Lung (tissue), 17 donors: ENCODE measurements at places on chromosomes 2 and 18. TPM values are rescaled to one million over a fixed set of nuclear protein-coding genes. Genes with fewer than 3 reads are reported as not detected.
A peak's percentile ranks its signal among the peaks of the same experiment; 100 is the strongest.

DNA sequence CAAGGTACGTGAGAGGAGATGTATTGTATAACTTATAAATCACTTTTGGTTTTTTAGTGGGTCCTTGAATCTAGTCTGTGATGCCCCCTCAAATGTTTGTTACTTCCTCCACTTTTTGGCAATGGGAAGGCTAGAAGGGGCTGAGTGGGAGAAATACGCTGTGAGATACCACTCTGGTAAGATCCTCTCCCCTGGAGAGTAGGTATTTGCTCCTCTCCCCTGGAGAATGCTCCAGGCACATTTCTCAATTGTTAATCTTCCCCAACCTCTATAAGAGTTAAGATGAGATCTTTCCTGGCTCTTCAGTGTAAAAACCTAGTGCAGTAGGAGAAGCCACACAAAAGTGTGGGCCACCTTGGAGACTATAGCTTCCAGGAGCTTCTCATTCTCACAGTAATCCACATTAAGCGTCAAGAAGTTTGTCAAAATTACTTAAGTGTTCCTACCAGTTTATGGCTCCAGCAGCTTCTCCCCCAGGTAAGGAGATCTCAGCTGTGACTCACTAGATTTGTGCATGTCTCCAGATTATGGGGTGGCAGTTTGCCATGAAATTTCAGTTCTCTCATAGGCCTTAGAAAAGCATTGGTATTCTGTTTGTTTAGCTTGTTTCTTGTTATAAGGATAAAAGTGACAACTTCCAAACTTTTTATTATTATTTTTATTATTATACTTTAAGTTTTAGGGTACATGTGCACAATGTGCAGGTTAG lies 182.6 kb downstream of the FSIP2 start:
- no peak for DNase-seq
- H3K27ac ChIP-seq, result no peak overlapping the region
- H3K4me1 ChIP-seq, result no peaks in the 10 kb centered on the region

The FSIP2 gene
- 0.58 TPM for total RNA-seq

The ACVR1C gene
- 0.82 TPM for total RNA-seq

- no peak for DNase-seq
- H3K27me3 ChIP-seq, result no peaks in the 10 kb centered on the region
- no peak overlapping the region for H3K27ac ChIP-seq
- H3K36me3 ChIP-seq, result no peaks in the 10 kb centered on the region
- no peaks in the 10 kb centered on the region for H3K4me1 ChIP-seq
These were observed 28.6 kb downstream of the ARID5A start for GRCh38 chr2:96565111-96565510.

The SPDYA gene
- 6.9 TPM for total RNA-seq

GRCh38 chr18:76130845-76131244 lies 364.2 kb downstream of the ZNF516 start:
- H3K27ac ChIP-seq, result no peak overlapping the region
- no peak overlapping the region for H3K4me3 ChIP-seq
- no peaks in the 10 kb centered on the region for H3K36me3 ChIP-seq

GRCh38 chr18:58887613-58887963 lies 22.9 kb downstream of the ZNF532 start:
- H3K27ac ChIP-seq, result peak overlapping the region; percentile 62
- H3K27me3 ChIP-seq, result no peaks in the 10 kb centered on the region
- H3K4me3 ChIP-seq, result no peak overlapping the region
- H3K4me1 ChIP-seq, result peaks cover 8% of the 10 kb centered on the region
- no peak for DNase-seq

- H3K4me1 ChIP-seq, result no peaks in the 10 kb centered on the region
- H3K27ac ChIP-seq, result no peak overlapping the region
- no peaks in the 10 kb centered on the region for H3K27me3 ChIP-seq
- no peak overlapping the region for H3K4me3 ChIP-seq
- no peaks in the 10 kb centered on the region for H3K36me3 ChIP-seq
These were observed 15.6 kb upstream of the FHOD3 start for GRCh38 chr18:36281936-36282335.

GRCh38 chr2:71042287-71042686 lies 26.2 kb upstream of the NAGK start:
- no peak overlapping the region for H3K4me3 ChIP-seq
- no peaks in the 10 kb centered on the region for H3K4me1 ChIP-seq
- no peaks in the 10 kb centered on the region for H3K36me3 ChIP-seq
- no peak overlapping the region for H3K27ac ChIP-seq

DNA sequence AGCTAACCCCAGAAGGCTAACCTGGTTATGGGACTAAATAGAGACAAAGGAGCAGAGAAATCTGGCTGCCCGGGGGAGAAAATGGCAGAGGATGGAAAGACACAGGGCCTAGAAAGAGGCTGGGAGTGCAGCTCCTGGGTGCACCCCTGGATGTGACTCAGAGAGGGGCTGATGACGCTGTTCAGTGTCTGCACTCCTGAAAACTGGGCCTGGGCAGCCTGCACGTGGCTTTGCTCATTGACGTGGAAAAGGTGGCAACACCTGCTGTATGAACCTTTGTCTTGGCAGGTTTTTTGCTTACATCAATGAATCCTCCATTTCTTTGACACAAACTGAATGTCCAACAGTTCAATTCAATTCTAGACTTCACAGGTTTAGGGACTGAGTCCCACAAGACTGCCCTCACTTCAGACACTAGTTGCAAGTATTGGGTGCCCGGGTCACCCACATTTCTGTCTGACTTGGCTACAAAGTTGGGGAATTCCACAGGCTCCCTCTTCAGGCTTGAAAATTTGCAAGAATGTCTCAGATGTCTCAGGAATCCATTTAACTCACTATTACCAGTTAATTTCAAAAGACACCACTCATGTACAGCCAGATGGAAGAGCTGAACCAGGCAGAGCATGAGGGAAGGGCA lies 47.3 kb upstream of the PUM2 start:
- no peaks in the 10 kb centered on the region for H3K4me1 ChIP-seq
- H3K4me3 ChIP-seq, result no peak overlapping the region
- H3K36me3 ChIP-seq, result no peaks in the 10 kb centered on the region

The EFR3B gene
- 5.6 TPM for total RNA-seq

DNA sequence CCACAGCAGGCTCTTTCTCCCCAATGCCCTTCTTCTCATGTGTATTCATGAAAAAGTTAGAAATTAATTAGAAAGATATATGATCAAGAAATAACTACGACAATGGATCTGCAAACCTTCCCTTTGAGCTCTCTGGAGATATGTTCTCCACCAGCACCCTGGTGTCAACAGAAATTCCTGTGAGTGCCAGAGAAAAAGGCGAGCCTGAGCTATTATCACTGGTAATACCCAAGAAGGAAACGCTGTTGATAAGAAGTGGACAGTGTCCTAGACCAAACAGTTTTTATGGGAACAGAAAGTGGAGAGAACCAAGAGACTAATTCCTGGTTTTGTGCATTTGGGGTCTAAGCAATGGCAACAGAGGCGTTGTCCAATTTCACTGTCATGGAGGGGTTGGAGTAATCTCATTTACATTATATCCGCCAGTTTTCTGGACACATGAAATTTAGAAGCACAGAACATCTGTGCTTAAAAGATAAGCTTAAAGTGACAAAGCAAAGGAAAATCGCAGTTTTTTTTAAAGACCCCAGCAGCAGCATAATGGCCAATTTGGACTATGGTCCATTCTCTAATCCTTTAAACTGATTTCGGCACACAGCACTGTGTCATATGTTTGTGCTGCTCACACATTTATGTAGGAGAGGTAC lies 47.2 kb upstream of the CDC42EP3 start:
- no peaks in the 10 kb centered on the region for H3K4me1 ChIP-seq
- DNase-seq, result no peak
- H3K4me3 ChIP-seq, result no peak overlapping the region
- H3K27me3 ChIP-seq, result no peaks in the 10 kb centered on the region

- no peaks in the 10 kb centered on the region for H3K36me3 ChIP-seq
- DNase-seq, result no peak
- peak overlapping the region; percentile 93 for H3K27ac ChIP-seq
- no peaks in the 10 kb centered on the region for H3K27me3 ChIP-seq
- peaks cover 21% of the 10 kb centered on the region for H3K4me1 ChIP-seq
- H3K4me3 ChIP-seq, result no peak overlapping the region
These were observed 67.2 kb downstream of the LRRFIP1 start for GRCh38 chr2:237694415-237695194.

DNA sequence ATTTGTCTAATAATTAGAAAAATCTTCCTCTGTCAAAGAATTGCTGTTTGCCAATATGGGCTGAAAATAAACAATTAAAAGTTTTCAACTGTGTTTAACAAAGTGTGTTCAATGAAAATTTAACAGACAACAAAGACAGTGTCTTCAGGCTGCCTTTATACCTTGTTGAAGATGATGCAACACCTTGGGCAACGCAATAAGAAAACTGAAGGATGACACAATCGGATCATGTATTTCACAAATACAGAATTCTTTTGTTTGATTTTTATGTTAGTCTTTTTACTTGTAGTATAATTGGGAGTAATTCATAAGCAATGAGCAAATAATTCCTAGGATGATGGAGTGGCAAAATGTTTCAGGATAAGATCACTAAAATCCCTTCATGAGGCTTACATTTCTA lies 27.8 kb downstream of the CHN1 start:
- H3K36me3 ChIP-seq, result no peaks in the 10 kb centered on the region
- H3K27me3 ChIP-seq, result no peaks in the 10 kb centered on the region
- DNase-seq, result no peak

GRCh38 chr2:110865188-110865587 lies 132.8 kb downstream of the ACOXL start:
- no peaks in the 10 kb centered on the region for H3K36me3 ChIP-seq
- no peak overlapping the region for H3K27ac ChIP-seq
- H3K4me1 ChIP-seq, result no peaks in the 10 kb centered on the region
- no peak overlapping the region for H3K4me3 ChIP-seq
- no peaks in the 10 kb centered on the region for H3K27me3 ChIP-seq

GRCh38 chr2:147607379-147607778 lies 237.4 kb upstream of the ACVR2A start:
- H3K27me3 ChIP-seq, result no peaks in the 10 kb centered on the region
- H3K4me1 ChIP-seq, result no peaks in the 10 kb centered on the region
- H3K36me3 ChIP-seq, result no peaks in the 10 kb centered on the region
- no peak for DNase-seq
- no peak overlapping the region for H3K4me3 ChIP-seq
- no peak overlapping the region for H3K27ac ChIP-seq

DNA sequence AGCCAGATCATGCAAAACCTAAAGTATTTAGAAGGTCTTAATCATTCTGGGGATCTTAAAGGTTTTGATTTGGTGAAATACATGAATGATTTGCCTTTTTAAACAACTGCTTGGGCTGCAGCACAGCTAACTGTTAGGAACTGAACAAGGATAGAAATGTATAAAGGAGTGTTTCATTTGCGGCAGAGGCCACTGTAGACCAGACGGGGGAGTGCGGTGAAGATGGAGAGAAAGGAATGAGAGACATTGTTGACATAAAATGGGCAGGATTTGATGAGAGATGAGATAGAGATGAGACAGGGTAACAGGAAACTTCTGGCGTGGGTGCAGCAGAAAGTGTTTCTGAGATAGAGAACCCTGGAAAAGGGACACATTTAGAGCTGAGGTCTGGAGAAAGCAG lies 308.1 kb downstream of the TMX3 start:
- H3K27ac ChIP-seq, result no peak overlapping the region
- no peaks in the 10 kb centered on the region for H3K4me1 ChIP-seq
- no peak overlapping the region for H3K4me3 ChIP-seq
- no peaks in the 10 kb centered on the region for H3K36me3 ChIP-seq
- DNase-seq, result no peak

The RGPD5 gene
- total RNA-seq, result 82.0 TPM

The PDE1A gene
- total RNA-seq, result 5.5 TPM

The PCGF1 gene
- 16.7 TPM for total RNA-seq

DNA sequence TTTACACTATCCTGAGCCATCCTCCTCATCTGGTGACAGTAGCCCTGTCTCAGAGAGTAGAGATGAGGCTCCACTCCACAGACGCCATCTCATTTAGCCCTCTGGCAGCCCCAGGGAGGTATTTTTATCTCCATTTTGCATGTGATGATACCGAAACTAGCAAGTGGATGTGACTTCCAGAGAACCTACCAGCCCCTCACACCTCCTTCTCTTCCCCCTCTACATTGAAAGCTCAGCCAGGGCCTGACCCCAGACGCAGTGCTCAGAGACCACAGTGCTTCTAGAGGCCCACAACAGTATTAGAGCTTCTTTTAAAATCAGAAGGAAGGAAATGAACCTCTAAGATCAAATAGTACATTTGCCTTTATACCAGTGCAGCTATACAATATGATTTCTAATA lies 8.3 kb downstream of the GYPC start:
- H3K27ac ChIP-seq, result no peak overlapping the region
- peaks cover 4% of the 10 kb centered on the region for H3K36me3 ChIP-seq
- peaks cover 6% of the 10 kb centered on the region for H3K4me1 ChIP-seq
- no peaks in the 10 kb centered on the region for H3K27me3 ChIP-seq
- H3K4me3 ChIP-seq, result no peak overlapping the region

DNA sequence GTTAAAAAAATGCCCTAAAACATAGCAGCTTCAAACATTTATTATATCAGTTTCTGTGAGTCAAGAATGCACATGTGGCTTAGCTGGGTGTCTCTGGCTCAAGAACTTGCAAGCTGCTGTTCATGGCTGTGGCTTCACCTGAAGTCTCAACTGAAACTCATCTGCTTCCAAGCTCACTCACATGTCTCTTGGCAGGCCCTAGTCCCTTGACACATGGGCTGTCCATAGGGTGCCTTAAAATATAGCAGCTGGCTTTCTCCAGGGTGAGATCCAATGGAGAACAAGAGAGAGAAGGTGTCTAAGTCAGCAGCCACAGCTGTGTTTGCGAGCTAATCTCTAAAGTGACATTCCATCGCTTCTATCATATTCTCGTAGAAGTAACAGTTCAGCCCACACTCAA lies 152.8 kb downstream of the DSEL start:
- DNase-seq, result peak; percentile 4
- no peaks in the 10 kb centered on the region for H3K4me1 ChIP-seq
- H3K36me3 ChIP-seq, result no peaks in the 10 kb centered on the region
- no peak overlapping the region for H3K4me3 ChIP-seq
- no peaks in the 10 kb centered on the region for H3K27me3 ChIP-seq

DNA sequence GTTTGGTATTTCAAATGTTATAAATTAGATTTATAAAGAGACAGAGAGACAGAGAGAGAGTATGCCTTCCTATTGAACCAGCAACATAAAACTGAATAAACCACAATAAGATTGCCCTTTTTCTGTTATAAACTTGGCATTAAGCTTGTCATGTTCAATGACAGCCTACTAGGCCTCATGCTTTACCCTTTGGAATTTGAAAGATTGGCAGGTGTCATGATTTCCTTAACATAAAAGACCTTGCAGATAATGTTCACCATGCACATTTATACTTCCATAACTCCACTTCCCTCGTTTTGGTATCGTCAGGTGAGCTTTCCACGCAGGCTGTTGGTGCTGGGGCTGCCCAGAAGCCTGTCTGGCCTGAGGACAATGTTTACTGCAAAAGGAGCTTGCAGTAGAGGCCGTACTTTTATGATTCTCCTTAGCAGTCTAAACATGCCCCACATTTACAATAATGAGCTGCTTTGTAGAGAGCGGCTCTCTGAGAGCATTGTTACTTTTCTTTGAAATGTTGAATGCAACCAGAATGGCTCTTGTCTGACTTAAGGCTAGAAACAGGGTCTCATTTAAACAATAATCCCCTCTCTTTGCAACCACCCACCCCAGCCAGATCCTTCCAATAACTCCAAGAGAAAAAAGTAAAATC lies 379.1 kb upstream of the ATP5MC3 start:
- H3K27me3 ChIP-seq, result no peaks in the 10 kb centered on the region
- no peak for DNase-seq
- H3K36me3 ChIP-seq, result no peaks in the 10 kb centered on the region
- H3K4me3 ChIP-seq, result no peak overlapping the region

The ACTG2 gene
- 82.9 TPM for total RNA-seq
